ENCODE measurements at places on chromosomes 5 and 9. TPM values are rescaled to one million over a fixed set of nuclear protein-coding genes. Genes with fewer than 3 reads are reported as not detected.

The RGS7BP gene
- total RNA-seq, result not detected

GRCh38 chr9:14962193-14962882, 52.1 kb upstream of the FREM1 start:
- DNase-seq, result no peak

DNA sequence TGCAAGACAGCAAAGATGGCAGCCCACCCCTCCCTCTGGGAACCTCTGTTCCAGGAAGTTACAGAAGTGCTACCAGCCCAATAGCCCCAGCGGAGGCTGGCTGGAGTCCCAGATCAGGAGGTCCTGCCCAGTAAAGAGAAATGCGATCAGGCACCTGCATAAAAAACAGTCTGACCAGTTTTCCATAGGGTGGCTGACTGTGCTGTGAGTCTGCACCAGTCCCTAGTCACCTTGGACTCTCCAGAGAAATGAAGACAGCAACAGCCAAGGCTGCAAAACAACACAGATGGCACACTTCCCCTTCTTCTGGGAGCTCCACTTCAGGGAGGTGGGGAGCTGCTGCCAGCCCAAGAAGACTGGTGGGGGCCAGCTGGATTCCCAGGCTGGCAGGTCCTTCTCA, 265.5 kb upstream of the PCSK5 start:
- DNase-seq, result no peak

The UGT3A2 gene
- total RNA-seq, result 0.27 TPM

GRCh38 chr5:33049842-33050241, 338.7 kb downstream of the NPR3 start:
- DNase-seq, result peak; percentile 85

DNA sequence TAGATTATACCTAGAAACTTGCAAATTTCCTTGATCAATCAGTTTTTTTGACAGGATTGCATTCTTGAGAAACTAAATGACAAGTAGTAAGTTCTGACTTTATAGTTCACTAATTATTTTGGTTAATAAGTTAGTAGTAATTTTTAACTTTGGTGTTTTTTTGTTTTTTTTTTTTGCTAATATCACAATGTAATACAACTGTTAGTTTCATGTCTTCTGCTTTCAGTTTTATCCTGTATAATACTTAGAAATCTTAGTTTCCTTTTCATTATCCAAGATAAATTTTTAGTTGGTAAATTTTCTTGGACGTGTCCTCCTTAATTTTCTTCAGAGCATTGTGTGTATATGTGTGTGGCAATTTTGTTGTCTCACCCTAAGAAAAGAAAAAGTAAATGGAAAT, 57.8 kb downstream of the CWC27 start:
- no peak for DNase-seq

DNA sequence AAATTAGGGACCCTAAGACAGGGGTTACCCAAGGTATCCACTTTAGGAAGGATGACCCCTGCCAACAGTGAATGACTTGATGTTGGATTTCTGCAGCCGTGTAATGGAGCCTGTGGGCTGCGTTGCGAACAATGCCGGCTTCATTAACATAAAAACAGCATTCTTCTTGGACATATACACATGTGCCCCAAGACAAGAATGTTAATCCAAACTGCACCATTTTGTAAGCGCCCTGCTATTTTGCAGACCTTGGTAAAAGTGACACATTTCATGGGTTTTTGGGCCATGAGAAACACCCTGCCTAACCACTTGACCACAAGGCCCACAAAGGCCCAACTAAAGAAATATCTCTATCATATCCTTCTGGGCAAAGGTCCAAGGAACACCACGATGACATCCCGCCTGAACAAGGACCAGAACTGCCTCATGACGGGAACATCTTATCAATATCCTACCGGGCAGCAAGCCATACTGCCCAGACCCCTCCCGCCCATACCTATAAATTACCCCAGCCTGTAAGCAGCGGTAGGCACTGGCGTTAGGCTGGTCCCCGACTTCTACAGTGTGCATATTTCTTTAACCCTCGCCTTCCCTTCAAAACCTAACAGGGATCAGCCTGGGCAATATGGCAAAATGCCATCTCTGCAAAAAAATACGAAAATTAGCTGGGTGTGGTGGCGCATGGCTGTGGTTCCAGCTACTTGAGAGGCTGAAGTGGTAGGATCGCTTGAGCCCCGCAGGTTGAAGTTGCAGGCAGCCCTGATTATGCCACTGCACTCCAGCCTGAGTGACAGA, 9.7 kb upstream of the PDCD1LG2 start:
- DNase-seq, result peak; percentile 44

GRCh38 chr5:101153526-101153925, 250.4 kb upstream of the ST8SIA4 start:
- DNase-seq, result no peak

The TEX48 gene
- not detected for total RNA-seq

- peak; percentile 11 for DNase-seq
Observed at GRCh38 chr9:89422151-89422975, 75.5 kb downstream of the SEMA4D start.

The CDKN2AIPNL gene
- 37.8 TPM for total RNA-seq

GRCh38 chr9:5784526-5785315, 48.2 kb downstream of the ERMP1 start:
- DNase-seq, result no peak

- DNase-seq, result no peak
Observed at GRCh38 chr5:137587919-137588318, 88.8 kb upstream of the SPOCK1 start.

DNA sequence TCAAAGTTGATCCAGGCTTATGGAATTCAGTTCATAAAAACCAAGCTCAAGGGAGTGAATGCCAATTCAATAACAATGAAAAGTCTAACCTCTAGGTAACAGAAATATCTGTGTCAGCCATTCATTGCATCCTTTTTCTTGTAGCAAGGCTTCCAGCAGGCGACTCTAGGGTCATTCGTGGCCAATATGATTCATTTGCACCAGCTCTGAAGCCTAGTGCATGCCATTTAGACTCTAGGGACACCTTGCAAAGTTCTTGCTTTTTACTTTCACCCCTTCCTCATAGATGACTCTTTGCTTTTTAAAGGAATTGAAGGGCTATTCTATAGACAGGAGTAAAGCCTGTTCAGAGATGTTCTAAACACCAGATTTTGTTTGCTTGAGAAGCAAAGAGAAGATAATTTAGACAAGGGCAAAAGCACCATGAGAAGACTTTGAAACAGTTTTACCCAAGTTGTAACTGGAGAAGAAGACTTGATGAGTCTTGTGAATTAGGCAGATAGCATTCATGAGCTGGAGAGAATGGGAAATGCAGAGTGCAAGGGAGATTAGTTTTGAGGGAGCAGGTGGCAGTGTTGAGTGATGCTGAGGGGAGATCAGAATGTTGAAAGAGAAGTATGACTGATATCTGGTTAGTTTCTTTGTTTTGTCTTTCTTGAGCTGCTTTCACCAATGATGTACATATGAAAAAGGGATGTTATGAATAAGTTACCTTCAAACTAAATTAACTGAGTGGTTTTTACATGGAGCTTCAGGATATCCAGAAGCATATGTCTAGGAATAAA, 94.5 kb downstream of the F2RL2 start:
- DNase-seq, result no peak

GRCh38 chr5:99320436-99320835, 391.6 kb upstream of the CHD1 start:
- no peak for DNase-seq

The SHB gene
- total RNA-seq, result 19.0 TPM

GRCh38 chr5:180598797-180599589, 7.7 kb upstream of the SCGB3A1 start:
- no peak for DNase-seq

The ENHO gene
- not detected for total RNA-seq

DNA sequence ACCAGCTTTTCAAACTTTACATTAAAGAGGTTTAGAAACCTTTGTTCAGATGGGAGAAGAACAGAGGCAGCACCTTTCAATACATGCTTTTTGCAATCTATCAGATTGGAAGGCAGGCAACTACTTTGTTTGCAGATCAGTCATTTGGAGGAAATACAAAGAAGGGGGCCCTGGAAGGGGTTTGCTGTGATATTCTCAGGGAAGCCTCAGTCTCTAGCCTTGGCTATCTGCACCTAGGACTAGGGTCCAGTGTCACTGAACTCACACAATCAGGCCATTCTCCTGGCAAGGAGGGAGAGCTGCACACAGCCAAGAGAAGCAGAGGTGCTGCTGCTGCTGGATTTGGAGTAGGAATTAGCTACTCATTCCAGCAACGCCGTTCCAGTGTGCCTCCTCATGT, 79.5 kb downstream of the CRB2 start:
- DNase-seq, result no peak

The ZMYND19 gene
- total RNA-seq, result 56.1 TPM

DNA sequence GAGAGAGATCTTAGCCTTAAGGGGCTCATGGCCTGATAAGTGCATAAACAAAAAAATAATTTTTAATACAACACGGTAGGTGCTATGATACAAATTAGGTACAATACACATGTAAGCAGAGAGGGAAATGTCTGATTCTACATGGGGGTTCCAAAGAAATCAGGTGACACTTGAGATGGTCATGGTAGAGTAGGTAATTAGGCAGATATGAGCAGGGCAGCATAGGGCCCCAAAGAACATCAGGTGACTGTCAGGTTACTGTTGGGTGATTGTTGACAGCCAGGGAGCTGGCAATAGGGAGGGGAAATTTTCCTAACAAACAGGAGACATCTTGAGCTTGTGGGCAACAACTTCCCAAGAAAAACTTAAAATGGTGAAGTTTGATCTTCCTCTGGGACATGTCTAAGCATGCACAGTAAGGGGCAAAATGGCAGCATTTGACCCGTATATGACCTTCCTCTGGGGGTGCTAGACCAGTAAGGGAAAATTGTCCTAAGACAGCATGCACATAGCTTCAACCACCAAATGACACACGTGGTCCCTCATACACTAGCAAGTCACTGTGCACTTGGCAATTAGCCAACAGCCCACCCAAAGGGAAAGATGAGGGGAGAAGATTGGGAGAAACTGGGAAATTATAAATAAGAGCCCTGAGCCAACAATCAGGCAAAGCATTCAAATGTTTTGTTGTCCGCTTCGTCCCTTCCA, 37.3 kb upstream of the TENT4A start:
- no peak for DNase-seq

The ENDOG gene
- total RNA-seq, result 15.5 TPM

GRCh38 chr9:12775679-12776512, 1.1 kb downstream of the LURAP1L start:
- DNase-seq, result peak; percentile 86

Measured in foreskin keratinocyte (primary cell).